ENCODE measurements at places on chromosomes 4 and X.

DNA sequence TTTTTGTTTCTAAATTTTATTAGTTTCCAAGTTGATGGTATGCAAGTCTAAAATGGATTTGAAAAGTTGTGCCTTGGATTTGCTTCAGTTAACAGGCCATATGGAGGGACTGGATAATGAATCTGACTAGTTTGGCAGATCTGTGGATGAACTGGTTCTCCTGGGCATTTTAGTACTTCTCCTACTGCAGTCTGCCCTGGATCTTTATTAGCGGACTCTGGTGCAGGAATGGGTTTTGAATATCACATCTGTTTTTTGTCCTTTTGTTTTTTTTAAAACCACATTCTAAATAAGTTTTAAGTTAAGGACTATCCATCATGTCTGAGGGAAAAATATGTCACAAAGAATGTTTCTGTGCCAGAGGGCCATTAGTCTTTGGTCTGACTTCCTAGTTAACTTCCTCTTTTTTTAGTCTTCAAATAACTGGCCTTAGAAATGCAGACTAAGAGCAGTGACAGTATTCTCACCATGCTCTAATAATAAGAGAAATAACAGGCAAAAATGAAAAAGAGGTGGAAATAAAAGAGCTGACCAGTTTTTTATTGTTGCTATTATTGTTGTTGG is 13.9 kb upstream of the DCK start:
- DNase-seq, result no peak

GRCh38 chr4:184960505-184960971 is 57.8 kb upstream of the HELT start:
- DNase-seq, result no peak

- no peak for DNase-seq
These were observed 83.5 kb downstream of the LNX1 start for GRCh38 chr4:53507671-53508286.

DNA sequence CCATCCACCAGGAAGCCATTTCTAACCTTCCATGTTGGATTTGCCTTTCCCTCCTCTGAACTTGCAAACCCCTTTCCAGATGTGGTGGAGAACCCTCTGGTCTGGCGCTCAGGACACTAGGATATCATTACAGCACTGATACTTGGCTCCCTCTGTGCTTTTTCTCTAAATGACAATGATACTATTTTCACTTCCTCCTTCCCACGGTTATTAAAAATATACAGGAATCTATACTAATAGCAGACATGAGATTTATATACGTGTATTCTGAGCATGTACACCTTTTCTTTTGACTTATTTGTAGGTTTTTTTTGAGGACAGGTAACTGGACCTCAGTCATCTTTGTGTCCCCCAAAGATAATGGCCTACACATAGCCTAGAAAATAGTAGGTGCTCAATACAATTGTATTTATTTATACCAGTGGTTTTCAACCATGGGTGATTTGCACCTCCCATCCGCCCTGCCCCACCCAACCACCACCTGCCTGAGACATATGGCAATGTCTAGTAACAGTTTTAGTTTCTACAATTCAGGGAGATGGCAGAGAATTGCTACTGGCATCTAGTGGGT is 60.4 kb upstream of the PLAC8 start:
- DNase-seq, result no peak

DNA sequence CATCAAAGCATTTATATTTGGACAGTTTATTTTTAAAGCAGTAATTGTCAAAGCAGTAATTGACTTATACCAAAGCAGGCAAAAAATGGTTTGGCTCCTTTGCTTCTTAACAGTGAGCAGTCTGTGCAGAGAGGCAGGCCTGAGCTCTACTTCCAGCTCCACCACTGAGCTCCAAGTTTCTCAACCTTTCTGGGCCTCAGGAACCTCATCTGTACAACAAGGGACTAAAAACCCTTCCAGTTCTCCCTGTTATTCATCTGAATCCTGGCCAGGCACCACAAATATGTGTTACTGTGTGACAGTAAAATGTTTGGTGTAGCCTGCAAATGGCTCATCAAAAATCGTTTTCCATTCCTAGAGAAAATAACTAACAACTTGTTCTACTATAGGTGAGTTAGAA is 88.7 kb upstream of the TTC29 start:
- DNase-seq, result no peak

GRCh38 chr4:84031401-84031800 is 467.7 kb downstream of the NKX6-1 start:
- no peak for DNase-seq

DNA sequence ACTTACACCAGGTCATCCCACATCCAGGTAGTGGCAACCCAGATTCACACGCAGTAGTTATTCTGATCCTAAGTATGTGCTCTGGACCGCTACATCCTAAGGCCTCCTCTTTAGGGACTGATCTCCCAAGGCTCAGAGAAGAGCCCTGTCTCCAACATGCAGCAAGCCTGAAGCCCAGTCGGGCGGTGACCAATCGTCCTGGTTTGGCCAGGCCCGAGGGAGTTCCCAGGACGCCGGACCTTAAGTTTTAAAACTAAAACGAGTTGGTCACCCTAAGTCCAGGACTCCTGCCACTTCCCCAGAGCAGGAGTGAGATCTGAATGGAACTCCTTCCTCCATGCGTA is 385 bp downstream of the LYAR start:
- DNase-seq, result peak; percentile 17

- no peak for DNase-seq
These were observed 56.3 kb downstream of the CCDC149 start for GRCh38 chr4:24856586-24856985.

DNA sequence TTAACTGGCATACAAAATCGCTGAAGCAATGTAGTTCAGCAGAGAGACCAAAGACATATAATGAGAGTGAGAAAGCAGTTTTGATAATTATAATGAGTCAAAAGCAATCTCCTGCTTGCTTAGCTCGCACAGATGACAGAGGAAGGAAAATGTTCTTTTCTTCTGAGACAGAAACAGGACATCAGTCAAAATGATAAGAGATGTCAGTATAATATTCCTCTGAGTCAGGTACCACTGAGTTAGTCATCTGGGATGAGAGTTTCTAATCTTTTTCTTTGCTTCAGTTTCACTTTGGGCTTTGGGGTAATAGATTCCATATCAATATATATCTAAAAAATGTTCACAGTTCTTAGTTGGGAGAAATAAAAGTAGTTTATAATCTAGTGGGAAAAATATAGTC is 387.2 kb downstream of the PCDH7 start:
- no peak for DNase-seq

DNA sequence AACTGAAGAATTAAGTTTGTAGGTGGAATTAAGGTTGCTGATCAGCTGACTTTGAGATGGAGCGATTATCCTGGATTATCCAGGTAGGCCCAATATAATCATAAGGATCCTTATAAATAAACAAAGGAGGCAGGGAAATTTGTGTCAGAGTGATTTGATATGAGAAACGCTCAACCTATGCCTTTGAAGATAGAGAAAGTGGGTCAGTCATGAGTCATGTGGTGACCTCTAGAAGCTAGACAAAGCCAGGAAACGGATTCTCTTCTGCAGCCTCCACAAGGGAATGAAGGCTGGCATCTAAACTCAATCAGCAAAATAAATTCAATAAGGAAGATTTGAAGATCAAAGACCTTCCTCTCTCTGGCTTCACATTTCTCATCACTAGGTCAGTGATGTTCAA is 41.5 kb upstream of the SMIM10 start:
- no peak for DNase-seq

DNA sequence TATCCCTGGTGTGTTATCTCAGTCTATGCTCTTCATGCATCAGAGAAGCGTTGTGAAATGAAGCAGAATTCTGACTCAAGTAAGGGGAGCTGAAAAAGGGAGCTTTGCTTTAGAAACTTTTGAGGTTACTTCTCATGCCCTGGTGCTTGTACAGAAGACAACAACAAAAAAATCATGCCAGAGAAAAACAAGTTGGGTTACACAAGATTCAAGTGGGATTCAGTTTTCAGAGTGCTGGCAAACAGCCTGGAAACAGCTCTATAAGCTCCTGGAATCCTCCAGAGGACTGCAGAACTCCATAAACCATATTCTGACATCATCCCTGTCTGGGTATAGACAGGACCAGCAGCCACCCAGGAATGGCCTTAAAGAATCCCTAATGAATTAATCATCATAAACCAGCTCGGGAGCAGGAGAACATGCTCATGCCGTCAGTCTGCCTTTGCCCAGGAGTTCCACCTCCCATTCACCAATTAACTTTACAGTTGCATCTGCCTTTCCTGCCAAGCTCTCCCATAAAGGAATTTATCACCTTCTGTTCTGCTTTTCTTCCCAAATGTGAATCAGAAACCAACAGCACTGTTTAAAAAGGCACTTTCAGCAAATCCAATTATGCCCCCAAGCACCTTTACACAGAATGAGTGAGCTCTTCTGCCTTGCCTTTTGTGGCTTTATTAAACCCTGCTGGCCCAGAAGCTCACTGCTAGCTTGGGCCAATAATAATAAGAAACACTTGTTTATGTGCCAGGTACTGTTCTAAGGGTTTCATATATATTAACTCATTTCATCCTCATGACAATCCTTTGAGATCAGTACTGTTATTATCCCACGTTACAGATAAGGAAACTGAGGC is 54.5 kb upstream of the FBXW7 start:
- no peak for DNase-seq

DNA sequence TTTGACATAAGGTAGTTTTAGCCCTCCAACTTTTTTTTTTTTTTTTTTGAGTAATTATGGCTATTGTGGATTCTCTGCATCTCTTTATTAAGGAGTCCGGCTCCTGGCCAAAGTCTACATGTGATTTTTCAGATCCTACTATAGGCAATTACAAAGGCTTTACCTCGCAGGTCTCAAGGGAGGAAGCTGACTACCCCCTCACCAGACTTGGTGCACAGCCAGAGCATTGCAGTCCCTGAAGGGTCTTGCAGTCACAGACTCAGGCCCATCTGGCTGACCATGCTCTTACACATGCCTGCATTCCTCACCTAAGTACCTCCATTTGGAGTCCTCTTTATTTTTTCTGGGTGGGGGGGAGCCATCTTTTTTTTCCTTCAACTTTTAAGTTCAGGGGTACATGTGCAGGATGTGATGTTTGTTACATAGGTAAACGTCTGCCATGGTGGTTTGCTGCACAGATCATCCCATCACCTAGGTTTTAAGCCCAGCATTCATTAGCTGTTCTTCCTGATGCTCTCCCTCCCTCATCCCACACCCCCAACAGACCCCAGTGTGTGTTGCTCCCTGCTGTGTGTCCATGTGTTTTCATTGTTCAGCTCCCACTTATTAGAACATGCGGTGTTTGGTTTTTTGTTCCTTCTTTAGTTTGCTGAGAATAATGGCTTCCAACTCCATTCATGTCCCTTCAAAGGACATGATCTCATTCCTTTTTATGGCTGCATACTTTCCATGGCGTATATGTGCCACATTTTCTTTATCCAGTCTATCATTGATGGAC is 88.4 kb upstream of the STIM2 start:
- no peak for DNase-seq

GRCh38 chrX:66015152-66015831 is 24.6 kb downstream of the VSIG4 start:
- DNase-seq, result no peak

GRCh38 chr4:107312366-107312765 is 276.3 kb upstream of the DKK2 start:
- no peak for DNase-seq

- DNase-seq, result no peak
These were observed 34.3 kb downstream of the KANTR start for GRCh38 chrX:53128097-53128749.

Measured in T-helper 17 cell (primary cell).